ENCODE measurements at places on chromosomes 16 and 17.

- no peak for DNase-seq
Measured at GRCh38 chr17:67221062-67221998, 23.7 kb downstream of the HELZ start.

DNA sequence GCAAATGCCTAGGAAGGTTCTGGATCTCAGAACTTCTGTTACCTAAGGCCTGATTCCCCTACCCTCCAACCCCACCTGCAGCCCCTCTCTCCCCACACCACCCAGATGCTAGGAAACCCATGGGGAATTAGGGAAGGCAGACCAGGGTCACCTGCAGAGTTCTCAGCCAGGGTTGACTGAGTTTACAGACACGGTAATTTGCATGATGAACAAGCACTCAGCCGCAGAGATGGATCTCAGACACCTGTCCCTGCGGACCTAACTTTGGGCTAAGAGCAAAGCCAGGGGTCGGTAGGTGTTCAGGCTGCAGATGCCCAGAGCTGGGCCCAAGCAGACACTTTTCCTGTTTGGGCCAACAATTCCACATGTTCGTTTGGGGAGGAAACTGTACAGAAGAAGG lies 2.9 kb downstream of the ABI3 start:
- no peak for DNase-seq

DNA sequence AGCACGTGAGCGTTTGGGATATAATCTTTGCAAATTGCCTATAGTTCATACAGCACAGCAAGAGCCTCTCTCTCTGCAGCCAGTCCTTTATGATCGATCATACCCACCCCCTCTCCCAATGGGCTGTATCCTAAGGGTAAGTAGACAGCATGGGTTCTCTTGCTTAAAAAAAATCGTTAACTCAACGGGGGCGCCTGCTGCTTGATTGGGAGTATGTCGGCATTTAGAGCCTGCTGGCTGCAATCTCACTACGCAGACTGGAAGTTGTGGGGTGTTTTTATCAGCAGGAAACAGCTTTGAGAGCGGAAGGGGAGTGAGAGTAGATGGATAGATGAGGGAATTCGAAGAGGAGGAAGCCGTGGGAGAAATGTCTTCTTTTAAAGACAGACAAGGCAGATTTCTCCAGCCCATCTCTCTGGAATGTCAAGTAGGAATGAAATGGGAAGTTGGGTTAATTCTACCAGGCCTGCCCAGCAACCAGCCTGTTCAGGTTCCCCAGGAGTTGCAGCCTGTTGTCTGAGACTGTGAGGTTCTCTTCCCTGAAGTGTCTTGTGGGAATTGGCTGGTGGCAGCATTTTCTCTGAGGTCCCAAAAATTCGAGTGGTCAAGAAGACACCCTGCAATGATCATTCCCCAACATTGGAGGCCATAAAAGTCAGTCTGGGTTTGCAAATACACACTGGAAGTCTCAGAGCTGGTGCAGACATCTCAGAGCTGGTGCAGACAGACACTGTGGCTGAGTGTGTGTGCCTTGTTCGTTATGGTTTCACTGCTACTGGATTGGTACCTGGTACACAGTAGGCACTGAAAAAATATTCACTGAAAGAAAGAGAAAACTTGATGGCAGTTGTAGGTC lies 65.6 kb downstream of the PRKCB start:
- DNase-seq, result no peak

GRCh38 chr17:1159431-1160180 lies 20.2 kb downstream of the ABR start:
- no peak for DNase-seq

- peak; percentile 62 for DNase-seq
Measured at GRCh38 chr16:22232277-22233036, 26.4 kb downstream of the EEF2K start.

- no peak for DNase-seq
Measured at GRCh38 chr17:13619462-13619861, 17.7 kb upstream of the HS3ST3A1 start.

DNA sequence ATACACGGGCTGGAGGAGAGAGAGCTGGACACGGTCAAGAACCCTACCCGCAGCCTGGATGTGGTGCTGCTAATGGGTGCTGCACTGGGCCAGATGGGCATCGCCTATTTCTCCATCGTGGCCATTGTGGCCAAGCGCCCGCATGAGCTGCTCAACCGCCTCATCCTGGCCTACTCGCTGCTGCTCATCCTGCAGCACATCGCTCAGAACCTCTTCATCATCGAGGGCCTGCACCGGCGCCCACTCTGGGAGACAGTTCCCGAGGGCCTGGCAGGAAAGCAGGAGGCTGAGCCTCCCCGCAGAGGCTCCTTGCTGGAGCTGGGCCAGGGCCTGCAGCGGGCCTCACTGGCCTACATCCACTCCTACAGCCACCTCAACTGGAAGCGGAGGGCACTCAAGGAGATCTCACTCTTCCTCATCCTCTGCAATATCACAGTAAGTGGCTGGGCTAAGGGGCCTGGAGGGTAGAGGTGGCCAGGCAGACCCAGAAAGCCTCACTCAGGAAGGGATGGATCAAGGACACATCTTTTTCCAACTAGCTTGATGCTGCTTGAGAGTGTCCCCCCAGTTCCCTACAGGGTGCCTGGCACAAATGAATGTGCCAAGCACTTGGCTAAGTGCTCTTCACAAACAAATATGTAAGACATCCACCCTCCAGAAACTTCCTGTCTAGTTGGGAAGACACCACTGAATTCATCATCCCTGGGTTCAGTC lies 11.5 kb downstream of the OTOP3 start:
- no peak for DNase-seq

- DNase-seq, result no peak
Measured at GRCh38 chr17:55969562-55970324, 183.5 kb upstream of the ANKFN1 start.

DNA sequence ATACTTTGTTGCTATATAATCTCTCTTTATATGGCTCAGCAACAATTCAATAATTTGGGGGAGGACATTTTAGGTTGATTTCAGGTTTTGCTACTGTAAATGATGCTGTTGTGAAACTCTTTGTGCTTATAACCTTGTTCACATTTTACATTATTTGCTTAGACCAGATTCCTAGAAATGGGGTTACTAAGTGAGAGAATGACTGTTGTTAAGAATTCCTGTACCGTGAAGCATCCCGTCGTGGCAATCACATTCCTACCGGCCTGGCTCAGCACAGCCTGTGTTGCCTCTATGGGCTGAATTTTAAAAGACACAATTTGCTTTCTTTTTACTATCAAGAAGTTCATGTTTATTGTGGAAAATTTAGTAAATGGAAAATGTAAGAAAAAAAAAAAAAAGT lies 31.4 kb downstream of the B9D1 start:
- peak; percentile 82 for DNase-seq

GRCh38 chr16:87134628-87134995 lies 182.6 kb downstream of the C16orf95 start:
- DNase-seq, result no peak

- no peak for DNase-seq
Measured at GRCh38 chr17:79619196-79619595, 8.3 kb upstream of the RBFOX3 start.

DNA sequence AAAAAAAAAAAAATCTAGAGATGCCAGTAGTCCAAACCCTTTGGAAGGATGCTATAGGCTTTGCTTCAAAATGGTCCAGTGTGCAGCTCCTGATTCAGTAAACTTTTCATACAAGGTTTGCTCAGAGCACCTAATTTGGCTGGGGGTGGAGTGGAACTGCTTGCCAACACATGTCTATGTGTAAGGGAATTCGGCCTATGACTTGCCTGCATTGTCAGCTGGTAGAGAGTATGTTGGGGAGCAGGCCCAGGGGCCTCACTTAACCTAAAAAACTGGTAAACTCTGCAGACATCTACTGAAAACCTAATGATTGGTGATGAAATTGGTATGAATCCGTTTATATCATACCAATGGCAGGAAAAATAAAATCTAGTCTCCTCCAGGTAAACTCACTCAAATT lies 1.5 kb upstream of the MFSD6L start:
- no peak for DNase-seq

All from H54 (cell line).